GM20000 (cell line): ENCODE measurements at places on chromosomes 11 and 22.

- no peak for DNase-seq
These were observed 316.9 kb downstream of the JRKL start for GRCh38 chr11:96706761-96707160.

DNA sequence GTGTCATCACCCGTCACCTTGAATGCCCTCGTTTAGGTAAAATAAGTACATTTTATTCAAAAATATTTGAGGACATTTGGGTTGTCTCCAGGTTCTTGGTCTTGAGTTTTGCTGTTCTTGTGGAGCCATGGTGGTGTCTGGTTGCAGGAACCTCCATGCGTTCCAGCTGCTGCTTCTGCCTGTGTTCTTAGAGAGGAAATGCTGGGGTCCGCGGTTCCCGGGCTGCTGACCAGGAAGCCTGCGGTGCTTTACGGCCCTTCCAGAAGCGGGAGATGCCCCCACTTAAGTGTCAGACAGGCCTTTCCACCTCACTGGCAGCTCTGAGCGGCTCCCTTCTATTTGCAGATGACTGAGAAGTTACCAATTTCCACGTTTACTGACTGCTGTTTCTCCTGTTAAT lies 66.8 kb downstream of the LRP5 start:
- no peak for DNase-seq

DNA sequence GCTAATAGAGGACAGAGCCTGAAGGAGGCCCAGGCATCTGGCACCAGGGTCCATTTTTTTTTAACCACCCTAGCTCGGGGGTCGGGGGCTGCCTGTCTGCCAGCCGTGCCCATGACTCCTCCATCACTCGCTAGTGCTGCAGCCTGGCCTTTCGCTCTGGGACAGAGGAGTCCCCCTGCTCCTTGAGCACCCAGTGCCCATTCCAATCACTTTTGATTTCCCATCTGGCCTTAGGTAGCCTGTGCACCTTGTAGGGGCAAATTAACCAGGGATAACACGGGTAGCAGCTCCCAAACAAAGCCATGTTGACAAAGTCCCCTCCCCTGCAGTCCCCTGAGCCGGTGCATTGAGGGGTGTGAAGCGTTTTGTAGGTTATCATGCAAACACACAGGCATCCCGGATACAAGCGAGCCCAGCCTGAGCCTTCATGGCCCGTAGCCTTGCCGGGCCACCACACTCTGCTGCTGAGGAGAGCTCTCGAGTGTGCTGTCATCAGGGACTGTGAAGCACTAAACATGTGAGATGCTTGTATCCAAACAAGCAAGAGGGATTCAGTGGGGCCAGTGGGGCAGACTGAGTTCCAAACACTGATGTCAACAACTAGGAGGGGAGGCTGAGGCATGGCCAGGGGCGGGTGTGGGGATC lies 208.7 kb downstream of the DSCAML1 start:
- DNase-seq: no peak

DNA sequence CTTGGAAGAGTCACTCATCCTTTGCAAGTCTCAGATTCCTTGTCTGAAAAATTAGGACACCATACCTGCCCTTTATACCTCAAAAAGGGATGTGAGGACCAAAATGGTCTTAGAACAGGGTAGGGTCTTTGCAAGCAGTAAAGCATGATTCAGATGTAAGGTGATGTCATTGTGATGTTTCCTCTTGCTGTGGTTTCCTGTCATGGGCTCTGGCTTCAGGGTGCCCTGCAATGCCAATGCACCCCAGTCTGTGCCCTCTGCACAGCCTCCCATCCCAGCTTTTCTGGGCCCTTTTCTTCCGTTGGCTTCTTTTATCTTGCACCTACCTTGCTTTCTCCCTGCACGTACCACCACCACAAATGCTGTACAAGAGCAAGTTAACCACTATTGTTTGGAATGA lies 87.8 kb upstream of the NNMT start:
- DNase-seq: no peak

GRCh38 chr22:22395245-22395644 lies 113.3 kb downstream of the ZNF280B start:
- no peak for DNase-seq

- DNase-seq: peak; percentile 53
These were observed 1.8 kb upstream of the RASD2 start for GRCh38 chr22:35538801-35539321.

DNA sequence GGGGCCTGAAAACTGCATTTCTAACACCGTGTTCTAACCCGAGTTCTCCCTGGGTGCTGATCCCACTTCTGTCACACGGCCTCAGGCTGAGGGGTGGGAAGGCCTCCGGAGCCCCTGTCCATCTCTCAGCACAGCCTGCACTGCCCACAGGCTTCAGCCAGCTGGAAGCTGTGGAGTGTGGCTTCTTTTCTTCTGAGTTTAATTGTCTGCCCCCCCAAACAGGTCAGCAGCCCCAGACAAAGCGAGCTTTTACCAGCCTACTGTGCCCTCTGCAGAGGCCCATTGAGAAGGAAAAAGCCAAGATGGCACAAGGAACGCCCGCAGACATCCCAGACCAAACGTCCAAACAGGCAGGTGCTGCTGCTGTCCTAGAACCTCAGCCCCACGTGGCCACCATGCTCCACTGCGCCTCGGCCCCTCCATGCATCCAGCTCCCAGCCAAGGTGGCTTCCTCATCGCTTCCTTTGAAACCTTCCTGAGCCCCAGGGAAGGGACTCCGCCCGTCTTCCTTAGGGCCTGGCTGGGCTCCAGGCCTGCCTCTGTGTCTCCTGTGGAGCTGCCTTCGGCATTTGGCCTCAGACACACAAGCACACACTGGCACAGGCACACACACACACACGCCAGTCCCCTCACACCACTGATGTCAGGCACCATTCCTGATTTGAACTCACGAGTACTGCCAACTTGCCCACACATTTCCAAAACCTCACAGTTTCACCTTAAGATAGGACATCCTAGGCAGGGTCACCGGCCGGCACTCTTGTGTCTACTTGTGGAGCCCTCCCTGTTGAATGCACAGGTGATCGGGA lies 1.7 kb downstream of the MOB2 start:
- no peak for DNase-seq

- no peak for DNase-seq
These were observed 9.5 kb downstream of the DCHS1 start for GRCh38 chr11:6646071-6646470.

DNA sequence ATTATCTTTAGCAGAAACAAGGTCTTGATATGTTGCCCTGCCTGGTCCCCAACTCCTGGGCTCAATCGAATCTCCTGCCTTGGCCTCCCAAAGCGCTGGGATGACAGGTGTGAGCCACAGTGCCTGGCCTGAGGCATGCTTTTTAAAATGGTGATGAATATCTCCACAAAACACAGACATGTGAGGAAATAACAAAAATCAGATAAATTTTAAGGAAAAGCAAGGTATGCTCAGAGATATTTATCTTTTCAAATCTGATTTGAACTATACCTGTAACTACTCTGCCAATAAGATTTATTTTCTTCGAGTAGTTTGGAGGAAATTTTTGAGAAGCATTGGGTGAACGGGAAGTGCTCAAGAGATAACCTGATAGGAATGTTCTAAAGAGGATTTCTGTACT lies 35.9 kb upstream of the MMP20 start:
- no peak for DNase-seq

GRCh38 chr11:11748706-11749365 lies 92.9 kb upstream of the USP47 start:
- no peak for DNase-seq

DNA sequence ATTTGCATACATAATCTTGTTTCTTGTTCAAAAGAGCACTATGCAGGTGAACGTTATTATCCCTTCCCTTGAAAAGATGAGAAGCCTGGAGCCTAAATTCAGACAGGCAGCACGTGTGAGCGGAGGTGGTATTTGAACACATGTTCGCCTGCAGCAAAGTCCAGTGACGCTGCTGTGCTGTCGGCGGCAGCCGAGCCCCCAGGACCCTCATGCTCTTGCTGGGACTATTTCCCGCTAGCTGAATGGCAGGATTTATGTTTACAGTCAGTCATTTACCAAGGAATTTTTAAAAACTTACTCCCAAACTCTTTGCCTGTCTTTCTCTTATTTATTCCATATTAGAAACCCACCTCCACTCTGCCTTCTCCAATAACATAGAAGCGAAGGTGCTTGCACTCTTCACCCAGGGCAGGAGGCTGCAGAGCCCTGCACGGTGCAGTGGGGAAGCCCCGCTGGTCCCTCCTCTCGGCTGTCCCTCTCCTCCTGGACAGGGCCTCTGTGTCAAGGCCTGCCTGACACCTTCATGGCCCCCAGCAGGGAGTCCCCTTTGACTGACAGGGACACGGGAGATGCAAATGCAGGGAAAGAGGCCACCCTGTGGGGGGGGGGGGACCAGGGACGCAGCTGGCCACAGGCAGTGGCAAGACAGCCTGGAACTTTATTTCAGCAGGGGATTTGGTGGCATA lies 528.5 kb upstream of the B3GAT1 start:
- DNase-seq: no peak

DNA sequence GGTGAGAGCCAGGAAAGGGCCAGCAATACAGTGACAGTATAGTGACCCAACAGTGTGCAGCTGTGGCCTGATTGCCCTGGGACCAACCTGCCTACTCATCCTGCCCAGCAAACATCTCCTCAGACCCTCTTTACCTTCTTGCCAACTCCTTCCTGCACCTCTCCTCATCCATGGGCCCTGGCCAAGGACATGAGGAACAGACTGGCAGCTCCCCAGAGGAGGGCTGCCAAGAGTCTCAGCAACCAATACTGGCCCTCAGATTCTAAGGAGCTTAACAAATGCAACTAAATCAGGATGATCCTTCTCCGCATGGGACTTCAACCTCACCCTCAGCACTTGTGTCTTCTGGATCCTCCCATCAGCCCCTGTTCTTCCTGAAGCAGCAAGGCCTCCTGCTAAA lies 77.0 kb downstream of the RPL27A start:
- DNase-seq: no peak

- DNase-seq: peak; percentile 90
These were observed 21.4 kb upstream of the PANX2 start for GRCh38 chr22:50148991-50149721.

GRCh38 chr11:88861618-88862017 lies 204.2 kb downstream of the GRM5 start:
- no peak for DNase-seq

GRCh38 chr11:65295001-65295400 lies 19.7 kb upstream of the CDC42EP2 start:
- no peak for DNase-seq

GRCh38 chr22:31789803-31790202 lies 36.0 kb downstream of the DEPDC5 start:
- no peak for DNase-seq

- DNase-seq: peak; percentile 60
These were observed 6.0 kb downstream of the P2RX6 start for GRCh38 chr22:21020802-21021429.

DNA sequence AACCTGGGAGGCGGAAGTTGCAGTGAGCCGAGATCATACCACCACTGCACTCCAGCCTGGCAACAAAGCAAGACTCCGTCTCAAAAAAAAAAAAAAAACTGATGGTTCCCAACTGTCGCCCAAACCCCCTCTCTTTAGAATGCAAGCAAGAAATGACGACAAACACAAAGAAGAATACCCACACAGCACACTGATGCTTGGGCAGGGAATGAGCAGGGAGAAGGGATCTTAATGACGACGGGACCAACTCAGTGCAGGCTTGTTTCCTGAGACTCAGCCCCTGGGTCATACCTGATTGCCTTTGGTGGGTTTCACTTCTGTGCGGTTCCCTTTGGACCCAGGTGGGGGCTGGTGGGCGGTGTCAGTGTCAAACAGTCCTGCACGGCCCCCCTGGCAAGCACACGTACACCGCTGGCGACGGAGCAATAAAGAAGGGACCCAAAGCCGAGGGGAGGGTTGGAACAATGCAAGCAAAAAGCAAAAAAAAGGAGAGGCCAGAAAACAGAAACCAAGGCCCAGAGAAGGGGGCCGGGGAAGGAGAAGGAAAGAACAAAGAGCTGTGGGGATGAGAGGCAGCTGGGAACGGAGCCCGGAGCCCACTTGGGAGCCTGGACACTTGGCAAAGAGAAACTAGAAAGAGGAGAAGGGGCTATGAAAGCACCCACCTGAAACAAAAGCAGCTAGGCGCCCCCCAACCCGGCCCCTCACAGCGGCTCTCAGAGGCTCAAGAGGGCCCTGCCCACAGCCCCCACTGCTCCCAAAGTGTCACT lies 99.6 kb downstream of the CELSR1 start:
- no peak for DNase-seq

- DNase-seq: no peak
These were observed 17.5 kb downstream of the FAM227A start for GRCh38 chr22:38638728-38639127.

DNA sequence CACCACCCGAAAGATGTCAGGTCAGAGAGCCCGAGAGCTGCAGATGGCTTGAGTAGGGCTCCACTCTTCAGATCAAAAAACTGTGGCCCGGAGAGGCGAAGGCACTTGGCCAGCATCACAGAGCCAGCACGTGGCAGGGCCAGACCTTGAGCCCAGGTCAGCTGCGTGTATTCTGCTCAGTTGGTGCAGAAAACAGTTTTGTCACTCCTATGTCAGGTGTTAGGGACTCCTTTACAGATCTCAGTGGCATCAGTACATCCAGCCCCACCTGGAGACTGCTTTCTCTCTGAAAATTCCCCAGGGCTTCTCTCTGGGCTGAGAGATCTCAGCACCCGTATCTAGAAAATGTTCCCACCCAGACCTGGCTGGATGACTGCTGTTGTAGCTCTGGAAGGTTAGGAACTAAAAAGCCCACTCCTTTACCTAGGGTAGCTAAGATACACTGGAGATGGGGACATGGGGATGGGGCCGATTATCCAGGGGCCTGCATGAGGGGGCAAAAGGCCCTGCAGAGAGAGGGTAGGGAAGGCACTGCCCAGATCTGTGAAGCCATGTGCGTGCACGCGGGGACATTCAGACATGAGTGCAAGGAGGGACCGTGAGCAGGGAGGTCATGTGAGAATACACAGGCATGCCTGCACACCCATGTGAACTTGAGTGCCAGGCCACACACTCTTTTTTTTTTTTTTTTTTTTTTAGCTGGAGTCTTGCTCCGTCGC lies 3.4 kb downstream of the APOA1 start:
- DNase-seq: no peak

DNA sequence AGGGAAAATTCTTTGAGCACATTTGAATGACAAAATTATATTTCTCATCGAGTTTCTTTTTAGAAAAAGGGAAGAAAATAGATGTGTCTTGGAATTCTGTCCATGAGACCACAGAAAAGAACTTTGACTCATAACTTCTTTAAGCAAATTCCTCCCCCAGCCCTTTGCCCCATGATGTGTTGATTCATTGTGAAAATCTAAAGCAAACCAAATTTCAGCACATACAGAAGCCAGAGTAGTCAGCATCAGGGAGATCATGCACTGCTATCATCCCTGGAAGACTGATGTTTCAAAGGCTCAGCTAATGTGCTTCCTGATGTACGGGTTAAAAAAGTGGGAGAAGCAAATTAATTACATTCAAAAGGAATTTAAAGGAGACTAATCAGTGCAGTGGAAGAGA lies 159.7 kb downstream of the FAT3 start:
- no peak for DNase-seq

GRCh38 chr11:12318791-12319438 lies 58.5 kb upstream of the PARVA start:
- no peak for DNase-seq

- DNase-seq: no peak
These were observed 2.0 kb downstream of the HSCB start for GRCh38 chr22:28743852-28744251.
